ENCODE measurements at places on chromosomes 7 and 10.

GRCh38 chr7:109158246-109158645 is 588.6 kb downstream of the DNAJB9 start:
- DNase-seq = no peak

DNA sequence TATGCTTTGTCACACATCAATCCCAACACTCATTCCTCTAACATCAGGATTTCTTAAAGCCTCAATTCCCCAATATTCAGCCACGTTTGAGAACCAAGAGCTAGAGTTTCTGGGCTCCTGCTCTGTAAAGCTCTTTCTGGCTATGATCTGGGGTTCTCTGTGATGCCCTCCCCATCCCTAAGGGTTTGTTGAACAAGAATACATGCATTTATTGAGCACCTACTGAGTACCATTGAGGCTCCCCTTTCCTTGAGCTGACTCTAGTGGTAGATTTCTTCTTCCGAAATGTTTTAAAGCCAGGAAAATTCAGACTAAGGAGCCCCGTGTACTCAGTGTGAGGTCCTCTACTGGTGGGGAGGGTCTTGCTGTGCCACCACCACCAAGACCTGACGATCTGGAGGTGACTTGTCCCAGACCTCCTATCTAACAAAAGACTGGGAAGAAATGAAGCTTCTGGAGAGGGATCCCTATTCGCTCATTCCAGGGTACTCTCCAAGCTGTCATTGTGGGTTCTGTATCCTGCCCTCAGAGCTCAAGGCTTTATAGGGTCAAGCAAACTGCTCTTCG is 23.1 kb upstream of the SRGN start:
- no peak for DNase-seq

GRCh38 chr7:105131890-105132289 is 117.9 kb downstream of the KMT2E start:
- DNase-seq = no peak

DNA sequence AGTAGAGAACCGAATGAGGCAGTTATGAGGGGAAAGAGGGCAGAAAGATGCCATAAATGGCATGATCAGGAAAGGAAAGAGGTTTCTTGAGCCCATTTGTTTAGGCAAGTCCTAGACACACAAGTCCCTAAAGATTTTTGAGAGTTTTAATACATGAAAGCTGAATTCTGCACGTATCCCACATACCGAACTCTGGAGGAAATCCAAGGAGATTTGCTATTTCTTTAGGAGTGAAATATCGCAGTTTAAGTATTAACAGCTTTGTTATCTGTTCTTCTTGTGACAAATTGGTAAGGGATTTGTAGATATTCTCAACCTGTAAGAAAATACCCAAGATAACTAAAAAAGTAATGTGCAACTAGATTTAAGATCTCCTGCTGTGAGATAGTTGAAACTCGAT is 23.7 kb upstream of the CUBN start:
- no peak for DNase-seq

DNA sequence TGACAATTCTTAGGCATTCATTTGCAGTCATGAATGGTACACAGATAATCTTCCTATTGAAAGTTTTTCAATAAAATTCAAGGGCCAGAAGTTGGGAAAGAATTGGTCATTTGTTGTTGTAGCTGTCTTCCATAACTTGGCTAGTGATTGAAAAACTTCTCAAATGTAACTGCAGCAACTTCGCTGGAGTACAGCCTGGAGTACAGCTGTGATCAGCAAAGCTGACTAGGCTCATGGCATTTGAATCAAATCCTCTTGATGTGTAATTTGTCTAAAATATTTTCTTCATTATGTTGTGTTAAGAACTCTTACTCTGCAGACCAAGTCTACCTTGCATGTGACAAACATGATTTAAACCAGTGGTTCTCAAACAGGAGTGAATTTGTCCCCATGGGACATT is 226.5 kb upstream of the STEAP1 start:
- no peak for DNase-seq

- DNase-seq = no peak
These were observed 78.4 kb upstream of the NEUROD6 start for GRCh38 chr7:31418928-31419327.

- no peak for DNase-seq
These were observed 45.5 kb downstream of the CTBP2 start for GRCh38 chr10:125114761-125115391.

GRCh38 chr10:102302611-102303010 is 57.3 kb downstream of the GBF1 start:
- DNase-seq = no peak

GRCh38 chr7:81419731-81420130 is 350.1 kb downstream of the HGF start:
- no peak for DNase-seq

DNA sequence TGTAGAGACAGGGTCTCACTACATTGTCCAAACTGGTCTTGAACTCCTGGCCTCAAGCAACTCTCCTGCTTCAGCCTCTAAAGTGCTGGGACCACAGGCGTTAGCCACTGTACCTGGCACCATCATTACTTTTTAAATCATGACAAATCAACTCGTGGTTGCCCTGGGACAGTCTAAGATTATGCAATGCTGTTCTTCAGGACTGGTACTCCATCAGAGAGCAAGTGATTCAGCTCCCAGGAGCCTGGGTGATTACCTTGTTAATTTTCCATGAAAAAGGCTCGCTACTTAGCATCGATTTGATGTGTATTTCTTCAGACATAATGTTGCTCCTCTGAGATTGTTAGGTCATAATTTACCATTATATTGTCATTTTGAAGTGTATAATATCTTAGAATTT is 158.9 kb upstream of the STEAP4 start:
- DNase-seq = no peak

GRCh38 chr10:61835946-61836887 is 65.3 kb upstream of the ARID5B start:
- DNase-seq = peak; percentile 16

DNA sequence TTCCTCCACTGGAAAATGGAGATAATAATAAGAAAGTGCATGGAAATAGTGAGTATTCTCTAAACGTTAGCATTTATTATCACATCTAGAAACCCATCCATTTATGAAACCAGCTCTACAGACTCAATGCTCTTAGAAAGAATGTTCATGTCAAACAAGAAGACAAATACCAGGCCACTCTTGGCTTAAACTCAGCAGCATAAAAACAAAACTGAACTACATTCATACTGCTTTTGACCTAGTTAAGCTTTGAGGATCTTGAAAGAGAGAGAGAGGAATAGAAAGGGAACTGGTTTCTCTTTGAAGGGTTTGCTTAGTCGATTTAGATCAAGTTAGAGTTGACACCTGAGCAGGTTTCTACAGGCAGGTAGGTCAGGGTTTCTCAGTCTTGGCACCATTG is 332.9 kb upstream of the PRKCQ start:
- DNase-seq = no peak

DNA sequence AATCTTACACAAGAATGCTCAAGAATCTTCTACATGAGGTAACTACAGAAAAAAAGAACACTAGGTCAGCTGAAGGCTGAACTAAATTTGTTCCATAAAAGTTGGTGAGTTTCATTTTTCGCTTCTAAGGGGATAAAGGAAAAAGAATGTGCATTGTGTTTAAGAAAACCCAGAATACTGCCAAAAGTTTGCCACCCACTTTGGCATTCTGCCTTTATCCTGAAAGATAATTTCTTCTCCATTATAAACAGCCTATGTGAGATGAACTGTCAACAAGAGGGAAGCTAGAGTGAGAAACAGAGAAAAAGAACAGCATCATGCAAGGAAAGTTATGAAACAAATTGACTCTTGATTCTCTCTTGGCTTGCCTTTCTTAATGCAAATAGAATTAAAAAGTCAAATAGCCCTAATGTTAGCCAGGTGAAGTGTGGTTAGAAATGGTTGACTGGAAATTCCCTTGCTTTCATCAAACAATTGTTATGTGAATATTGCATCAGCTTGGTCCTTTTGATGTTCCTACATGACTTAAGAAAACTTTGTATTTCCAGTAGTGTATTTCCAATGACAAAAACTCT is 25.8 kb downstream of the STEAP1 start:
- DNase-seq = peak; percentile 24

DNA sequence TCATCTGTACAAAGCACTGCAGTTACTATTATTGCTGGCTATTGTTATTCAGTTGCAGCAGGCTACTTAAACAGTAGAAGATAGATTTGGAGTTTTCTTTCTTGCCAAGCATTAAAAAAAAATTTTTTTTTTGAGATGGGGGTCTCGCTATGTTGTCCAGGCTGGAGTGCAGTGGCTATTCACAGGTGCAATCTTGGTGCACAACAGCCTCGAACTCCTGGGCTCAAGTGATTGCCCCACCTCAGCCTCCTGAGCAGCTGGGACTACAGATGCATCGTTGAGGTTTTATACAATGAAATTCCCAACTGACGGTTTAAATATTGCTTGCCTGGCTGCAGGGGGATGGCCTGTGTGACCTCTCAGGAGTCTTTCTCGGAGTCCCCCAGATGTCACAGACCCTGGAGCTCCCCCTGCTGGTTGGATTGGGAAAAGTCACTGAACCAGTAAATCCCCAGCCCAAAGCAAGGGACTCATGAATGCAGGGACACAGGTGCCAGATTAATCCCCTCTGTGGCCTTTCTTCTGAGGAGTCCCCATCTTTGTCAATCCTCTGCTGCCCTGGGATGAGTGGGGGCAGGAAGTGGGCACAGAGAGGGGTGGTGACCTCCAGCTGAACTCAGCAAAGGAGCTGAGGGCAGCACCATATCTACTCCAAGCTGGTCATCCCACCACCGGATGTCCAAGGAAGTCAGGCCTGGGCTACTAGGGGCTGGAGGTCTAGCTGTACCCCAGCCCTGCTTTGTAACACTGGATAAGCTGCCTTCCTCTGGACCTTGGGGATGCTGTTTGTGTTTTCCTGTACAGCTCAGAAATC is 149.6 kb downstream of the C10orf105 start:
- DNase-seq = no peak

DNA sequence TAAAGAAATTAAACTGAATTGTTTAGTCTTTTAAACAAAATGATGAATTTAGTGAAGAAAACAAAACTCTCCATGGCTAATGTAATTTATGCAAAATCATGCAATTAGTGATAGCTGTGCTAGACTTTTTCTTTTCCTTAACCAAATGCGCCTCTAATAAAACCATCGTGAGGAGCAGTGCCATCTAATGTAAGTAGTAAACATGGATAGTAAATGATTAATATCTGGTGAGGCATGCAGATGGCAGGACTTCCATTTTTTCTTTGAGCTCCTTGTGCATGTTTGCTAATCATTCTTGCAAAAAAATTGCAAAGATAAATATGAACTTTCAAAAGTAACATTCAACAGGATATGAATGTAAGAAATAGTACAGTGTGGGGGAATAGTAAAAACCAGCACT is 2.3 kb downstream of the INSYN2A start:
- DNase-seq = no peak

DNA sequence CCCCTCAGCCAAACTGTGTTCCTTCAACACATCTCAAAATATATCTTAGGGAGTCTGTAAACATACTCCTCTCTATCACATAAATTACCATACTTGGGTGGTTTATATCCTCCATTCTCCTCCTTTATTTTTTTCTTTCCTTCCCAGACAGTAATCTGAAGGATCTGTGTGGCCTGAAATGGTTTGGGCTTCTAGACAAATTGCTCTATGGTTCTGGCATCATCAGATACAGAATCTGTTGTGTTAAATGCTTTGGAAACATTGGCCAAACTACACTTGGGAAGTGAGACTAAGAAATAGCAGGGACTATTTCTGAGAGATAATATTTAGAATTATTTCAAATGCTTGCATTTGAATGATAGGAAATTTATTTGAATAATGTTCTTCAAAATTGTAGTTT is 353.0 kb upstream of the KCND2 start:
- no peak for DNase-seq

GRCh38 chr7:2325162-2325561 is 10.9 kb upstream of the SNX8 start:
- DNase-seq = no peak

DNA sequence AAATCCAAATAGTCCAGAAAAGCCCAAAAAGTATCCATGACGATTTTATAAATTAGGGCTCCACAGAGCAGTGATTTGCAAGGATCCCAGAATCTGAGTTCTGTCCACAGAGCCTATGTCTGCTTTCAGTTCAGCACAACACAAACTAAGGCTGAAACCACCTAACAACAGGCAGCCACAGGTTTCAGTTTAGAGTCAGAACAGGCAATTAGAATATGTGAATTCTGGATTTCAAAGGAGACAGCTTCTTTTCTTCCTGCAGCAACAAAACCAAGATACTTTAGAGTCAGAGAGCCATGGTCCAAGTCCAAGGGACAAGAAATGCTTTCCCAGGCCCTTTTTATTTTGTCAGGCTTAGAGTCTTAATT is 23.6 kb downstream of the IFIT3 start:
- no peak for DNase-seq

GRCh38 chr10:12868229-12868628 is 133.3 kb downstream of the CCDC3 start:
- no peak for DNase-seq

DNA sequence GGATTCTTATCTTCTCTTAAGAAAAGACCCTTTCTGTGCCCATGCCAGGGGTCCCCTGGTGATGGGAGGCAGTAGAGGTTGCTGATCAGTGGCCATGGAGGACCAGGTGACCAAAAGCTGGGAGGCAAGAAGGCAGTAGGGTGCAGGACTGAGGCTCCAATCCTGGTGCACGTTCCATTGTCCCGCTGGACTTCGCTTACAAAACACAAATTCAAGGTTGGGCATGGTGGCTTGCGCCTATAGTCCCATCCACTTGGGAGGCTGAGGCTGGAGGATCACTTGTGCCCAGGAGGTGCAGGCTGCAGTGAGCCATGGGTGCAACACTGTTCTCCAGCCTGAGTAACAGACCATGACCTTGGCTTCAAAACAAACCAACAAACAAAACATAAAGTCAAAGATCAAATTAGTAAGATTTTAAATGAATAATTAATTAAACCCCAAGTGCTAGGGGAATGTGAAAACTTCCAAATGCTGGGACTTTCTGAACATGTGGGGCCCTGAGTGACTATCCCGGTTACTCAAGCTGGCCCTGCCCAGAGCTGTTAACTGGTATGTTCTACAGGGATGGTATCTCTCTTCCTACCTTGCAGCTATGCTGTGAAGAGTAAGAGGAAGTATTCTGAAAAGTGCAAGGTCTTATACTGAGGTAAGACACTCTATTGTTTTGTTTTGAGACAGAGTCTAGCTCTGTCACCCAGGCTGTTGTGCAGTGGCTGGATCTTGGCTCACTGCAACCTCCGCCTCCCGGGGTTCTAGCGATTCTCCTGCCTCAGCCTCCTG is 97.6 kb downstream of the LYZL2 start:
- DNase-seq = no peak

DNA sequence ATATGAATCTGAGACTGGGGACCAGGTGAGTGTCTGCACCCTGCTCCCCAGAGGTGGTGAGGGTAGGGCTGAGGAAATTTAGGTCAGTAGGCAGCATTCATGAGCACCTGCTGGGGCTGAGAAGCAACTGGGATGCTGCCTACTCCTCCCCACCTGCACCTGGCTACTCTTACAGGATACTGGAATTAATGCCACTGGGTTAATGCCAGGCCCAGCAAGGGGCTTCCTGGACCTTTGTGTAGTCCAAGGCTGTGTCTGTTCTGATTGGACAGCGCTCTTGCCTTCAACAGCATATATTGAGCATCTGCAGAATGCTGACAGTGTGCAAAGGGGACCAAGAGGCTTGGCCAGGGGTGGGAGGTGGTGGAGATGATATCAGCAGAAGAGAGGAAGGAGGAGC is 32.1 kb downstream of the ADCYAP1R1 start:
- DNase-seq = no peak
